ENCODE measurements at places on chromosomes 2 and 18.

- no peak for DNase-seq
Observed at GRCh38 chr2:149765636-149766035, 178.1 kb upstream of the MMADHC start.

DNA sequence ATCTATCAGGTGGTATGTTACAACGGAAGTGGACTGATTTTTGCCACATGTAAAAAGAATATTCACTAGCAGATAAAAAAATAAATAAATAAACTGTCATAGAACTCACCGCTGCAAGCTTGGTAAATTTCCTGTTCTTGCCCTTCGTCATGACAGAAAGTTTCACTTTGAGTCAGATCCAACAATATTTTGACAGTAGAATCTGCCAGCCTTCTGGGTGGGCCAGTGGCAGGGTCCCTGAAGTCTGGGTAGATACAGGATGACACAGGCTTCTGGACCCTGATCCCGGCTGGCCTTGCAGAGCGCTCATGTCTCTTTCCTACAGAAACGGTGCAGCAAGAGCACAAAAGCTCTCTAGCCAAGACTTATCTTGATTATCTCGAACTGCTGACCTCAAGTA is 97.8 kb upstream of the PMAIP1 start:
- DNase-seq, result no peak

- DNase-seq, result no peak
Observed at GRCh38 chr2:231661422-231662027, 46.8 kb upstream of the PTMA start.

DNA sequence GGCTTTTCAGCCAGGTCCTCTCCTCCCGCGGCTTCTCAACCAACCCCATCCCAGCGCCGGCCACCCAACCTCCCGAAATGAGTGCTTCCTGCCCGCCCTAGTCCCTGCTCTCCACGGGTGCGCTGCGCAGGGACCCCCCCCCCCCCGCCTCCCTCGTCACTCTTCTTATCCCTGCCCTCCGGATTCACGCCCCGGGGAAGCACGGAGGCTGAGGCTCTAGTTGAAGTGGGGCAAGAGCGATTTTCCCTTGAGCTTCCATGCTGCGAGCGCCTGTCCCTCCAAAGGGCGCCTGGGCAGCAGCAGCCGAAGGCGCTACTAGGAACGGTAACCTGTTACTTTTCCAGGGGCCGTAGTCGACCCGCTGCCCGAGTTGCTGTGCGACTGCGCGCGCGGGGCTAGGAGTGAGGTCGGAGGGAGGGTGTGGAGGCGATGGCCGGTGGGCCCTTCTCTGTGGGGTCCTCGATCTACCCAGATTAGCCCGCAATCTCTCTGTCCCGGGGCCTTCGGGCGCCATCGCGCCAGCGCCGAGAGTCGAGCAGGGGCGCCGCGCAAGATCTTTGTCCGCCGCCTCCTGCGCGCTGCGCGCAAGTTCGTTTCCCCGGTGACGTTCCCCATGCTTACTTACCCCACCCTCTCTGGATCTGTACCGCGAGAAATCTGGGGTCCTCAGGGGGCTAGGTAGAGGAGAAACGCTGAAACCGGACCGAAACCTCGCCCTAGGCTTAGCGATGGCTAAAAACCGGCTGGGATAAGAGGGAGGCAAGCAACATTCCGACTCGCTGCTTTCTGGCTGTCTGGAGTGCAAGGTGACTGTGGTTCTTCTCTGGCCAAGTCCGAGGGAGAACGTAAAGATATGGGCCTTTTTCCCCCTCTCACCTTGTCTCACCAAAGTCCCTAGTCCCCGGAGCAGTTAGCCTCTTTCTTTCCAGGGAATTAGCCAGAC is 677 bp downstream of the GAD1 start:
- DNase-seq, result no peak

DNA sequence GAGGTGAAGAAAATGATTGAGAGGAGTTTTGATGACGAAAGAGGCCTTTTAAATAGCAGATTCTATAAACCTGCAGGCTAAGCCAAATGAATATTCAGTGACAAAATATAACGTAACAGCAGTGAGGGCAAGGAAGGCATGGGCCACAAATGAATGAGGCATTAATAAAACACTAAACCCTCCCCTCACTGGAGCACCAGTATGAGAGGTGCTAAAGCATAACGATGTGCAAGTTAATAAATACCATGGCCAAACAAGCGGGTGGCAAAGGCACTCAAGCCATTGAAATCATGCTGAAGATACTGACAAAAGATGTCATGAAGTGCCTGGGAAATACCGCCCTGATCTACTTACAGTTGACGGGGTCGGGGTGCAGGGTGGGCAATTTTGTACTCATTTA is 30.2 kb upstream of the LONRF2 start:
- no peak for DNase-seq

- no peak for DNase-seq
Observed at GRCh38 chr2:203685789-203686420, 20.5 kb upstream of the CD28 start.

DNA sequence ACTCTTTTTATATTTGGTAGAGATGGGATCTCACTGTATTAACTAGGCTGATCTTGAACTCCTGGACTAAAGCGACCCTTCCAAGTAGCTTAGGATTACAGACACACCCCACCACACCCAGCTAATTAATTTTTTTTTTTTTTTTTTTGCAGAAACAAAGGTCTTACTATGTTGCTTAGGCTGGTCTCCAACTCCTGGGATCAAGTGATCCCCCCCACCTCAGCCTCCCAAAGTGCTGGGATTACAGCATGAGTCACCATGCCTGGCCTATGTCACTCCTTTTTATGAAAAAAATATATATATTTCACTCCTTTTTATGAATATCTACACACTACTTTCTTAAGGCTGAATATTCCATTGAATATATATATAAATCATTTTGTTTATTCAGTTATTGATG is 162.8 kb downstream of the MGAT5 start:
- DNase-seq, result no peak

- DNase-seq, result no peak
Observed at GRCh38 chr2:43948370-43948769, 47.4 kb downstream of the LRPPRC start.

DNA sequence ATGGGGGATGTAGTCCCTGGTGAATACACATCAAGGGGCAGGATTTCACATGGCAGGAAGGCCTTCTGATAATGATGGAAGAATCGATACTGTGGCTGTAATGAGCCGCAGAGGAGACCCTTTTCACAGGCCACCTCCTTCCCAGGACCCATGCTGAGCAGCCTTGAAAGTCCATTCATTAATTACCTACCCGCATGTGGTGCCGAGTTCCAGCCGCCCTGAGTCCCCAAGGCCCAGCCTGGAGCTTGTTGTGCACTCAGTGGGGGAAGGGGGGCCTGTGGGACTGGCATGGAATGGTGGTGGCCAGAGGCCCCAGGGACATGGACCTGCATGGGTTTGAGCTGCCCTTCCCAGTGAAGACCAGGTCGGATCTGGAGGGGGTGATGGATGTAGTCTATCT is 25.5 kb downstream of the ASB18 start:
- DNase-seq, result no peak

GRCh38 chr18:79720359-79720733 is 40.7 kb downstream of the CTDP1 start:
- DNase-seq, result no peak

DNA sequence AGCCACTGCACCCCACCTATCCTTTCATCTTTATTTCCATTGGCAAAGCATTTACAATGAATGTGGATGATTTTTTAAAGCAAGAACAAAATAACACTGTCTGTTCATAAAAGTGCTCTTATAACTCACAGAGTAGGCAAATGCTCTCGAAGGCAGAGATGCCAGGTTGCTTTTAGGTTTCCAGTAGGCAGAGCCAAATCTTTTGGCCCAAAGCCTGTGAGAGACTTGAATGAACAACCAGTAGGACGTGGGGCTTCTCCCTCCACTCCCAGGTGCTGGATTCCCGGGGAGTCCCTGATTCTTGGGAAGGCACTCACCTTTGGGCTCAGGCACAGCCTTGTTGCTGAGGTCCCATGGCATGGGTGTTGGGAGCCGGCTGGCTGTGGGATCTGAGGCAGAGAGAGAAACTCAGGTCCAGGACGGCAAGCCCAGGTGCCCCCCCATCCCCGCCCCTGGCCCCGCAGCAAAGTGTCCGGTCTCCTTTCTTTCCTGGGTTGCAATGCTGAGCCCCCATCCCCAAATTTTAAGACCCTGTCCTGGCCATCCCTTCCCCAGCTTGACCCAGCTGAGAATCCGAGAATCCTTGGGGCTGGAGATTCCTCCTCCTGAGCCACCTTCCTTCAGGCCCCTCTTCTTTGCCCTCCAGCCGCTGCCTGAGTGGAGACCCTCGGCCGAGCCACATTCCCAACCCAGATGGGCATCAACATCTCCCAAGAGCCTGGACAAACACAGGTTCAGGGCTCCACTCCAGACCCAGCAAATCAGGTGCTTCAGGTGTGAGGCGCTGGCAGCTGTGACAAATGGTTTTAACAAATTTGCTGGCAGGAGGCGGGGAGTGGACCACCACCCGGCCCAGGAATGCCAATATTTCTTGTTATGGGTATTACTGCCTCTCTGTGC is 5.8 kb downstream of the NEURL3 start:
- no peak for DNase-seq

DNA sequence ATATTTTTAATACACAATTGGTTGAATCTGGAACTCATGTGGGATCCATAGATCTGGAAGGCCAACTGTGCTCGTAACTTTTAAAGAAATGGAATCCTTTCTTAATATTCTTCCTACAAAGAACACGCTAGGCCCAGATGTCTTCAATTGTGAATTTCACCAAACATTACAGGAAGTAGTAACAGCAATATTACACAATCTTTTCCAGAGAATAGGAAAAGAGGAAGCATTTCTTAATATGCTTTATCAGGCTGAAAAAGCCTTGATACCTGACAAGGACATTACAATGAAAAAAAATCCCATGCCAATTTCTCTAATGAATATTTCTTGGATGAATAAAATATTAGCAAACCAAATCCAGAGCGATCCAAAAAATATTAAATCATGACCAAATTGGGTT is 80.3 kb upstream of the HAAO start:
- no peak for DNase-seq

DNA sequence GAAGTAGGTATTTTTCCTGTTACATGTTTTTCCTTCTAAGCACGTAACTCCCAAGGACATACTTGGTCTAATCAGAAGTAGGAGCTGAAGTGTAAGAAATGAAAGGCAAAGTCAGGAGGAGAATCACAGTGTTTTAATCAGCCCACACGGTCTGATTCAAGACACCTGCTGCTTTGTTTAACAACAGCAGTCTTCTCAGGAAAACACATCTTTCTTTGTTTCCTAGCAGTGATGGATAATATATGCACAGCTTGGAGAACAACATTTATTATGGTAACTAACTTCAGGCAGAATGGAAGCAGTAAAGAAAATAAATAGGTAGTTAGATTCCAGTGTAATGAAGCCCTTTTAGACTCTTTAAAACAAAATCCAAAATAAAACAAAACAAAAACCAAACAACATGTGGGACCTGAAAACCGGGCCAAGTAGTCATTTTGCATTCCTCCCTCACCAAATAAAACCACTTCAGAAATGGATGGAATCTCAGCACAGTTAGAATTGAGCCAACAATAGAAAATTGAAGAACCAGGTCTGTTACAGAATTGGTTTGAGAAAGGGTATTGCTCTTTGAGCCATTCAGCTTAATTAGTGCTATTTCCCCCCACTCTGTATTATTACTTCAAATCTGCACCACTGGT is 61.1 kb upstream of the UGP2 start:
- DNase-seq, result no peak

DNA sequence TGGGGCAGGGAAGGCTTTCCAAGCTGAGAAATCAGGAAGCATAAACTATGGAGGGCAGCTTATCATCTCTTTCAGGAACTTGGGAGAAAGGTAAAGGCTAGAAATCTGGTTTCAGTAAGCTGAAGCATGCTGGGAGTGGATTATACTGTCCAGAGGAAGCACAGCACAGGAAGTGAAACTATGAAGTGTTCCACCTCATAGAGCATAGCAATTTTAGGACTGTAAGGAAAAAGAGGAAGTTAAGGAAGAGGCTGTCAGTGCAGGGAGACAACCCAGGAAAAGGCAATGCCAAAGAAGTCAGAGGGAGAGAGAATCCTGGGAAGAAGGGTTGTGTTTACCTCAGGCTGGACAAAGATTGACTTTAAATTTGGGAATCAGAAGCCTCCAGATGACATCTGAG is 51.9 kb downstream of the EFEMP1 start:
- no peak for DNase-seq

- DNase-seq, result no peak
Observed at GRCh38 chr2:54575379-54575888, 119.3 kb downstream of the SPTBN1 start.

DNA sequence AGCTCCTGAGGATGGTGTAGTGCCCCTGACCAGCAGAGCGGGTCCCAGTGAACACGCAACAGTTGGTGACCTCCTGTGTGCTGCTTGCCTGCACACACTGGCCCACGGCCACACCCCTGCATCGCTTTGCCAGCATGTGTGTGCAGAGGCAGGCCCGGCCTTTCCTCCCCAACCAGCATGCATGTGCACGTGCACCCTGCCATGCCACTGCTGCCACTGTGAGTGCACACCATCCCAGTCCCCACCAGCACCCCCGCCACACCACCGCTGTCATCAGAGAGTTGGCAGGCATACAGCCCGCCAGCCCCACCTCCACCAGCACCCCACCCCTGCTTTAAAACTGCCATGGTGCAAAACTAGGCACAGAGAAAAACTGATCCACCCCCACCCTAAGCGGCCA is 197.4 kb upstream of the SRD5A2 start:
- no peak for DNase-seq

- DNase-seq, result no peak
Observed at GRCh38 chr2:238106698-238107524, 6.8 kb downstream of the ESPNL start.

- no peak for DNase-seq
Observed at GRCh38 chr18:44582456-44582855, 98.2 kb upstream of the SETBP1 start.

DNA sequence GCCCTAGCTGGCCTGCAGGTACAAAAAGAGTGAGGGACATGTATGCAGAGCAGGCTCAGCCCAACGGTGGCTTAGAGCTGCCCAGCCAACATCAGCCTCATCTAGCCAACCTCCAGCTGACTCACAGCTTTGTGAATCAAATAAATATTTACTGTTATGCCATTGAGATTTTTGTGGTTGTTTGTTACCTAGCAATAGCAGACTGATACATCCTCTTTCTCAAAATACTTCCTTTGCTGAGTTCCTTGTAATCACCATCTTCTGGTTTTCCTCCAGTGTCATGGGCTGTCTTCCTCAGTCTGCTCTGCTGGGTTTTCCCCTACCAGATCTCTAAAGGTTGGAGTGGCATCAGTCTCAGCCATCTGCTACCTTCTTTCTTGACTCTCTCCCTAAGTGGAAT is 126.6 kb upstream of the SLC1A4 start:
- DNase-seq, result no peak

GRCh38 chr2:26011609-26011989 is 22.3 kb upstream of the RAB10 start:
- no peak for DNase-seq

DNA sequence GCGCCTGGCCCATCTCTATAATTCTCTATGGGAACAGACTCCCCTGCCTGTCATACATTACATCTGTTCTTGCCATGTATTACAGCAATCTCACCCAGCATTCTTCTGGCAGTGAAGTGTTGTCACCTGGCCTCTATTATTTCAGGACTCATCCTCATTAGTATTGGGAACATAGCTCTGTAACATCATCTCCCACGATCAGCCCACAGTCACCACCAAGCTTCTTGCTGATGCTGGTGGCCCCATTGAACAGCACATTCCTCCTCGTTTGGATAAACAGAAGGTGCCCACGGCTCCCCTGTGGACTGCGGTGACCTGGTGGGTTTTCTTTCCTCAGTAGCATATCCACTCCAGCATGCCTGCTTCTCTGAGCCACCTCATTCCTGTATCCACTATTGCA is 21.5 kb downstream of the CHCHD5 start:
- no peak for DNase-seq

All from HCT116 (cell line).